Activated CD4-positive, alpha-beta T cell treated with anti-CD3 and anti-CD28 coated beads for 48 hours (primary cell): ENCODE measurements at places on chromosomes 3 and 15.

GRCh38 chr3:165669967-165670366 is 167.3 kb downstream of the BCHE start:
- DNase-seq = no peak

DNA sequence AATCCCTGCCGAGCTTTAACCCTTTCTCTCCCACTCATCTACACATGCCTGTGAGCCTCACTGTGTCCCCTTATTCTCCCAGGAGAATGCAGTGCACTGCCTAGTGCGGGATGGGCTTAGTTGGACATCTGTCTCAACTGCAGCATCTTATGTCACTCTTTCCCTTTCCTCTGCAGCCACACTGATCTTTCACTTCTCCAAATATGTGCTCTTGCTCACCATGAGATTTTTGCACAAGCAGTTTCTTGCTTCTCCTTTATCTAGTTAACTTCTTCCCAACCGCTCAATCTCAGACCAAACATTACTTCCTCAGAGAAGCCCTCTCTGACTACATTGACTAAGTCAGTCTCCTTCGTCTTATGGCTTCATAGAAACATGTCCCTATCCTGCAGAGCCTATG is 292.3 kb downstream of the KBTBD8 start:
- no peak for DNase-seq

DNA sequence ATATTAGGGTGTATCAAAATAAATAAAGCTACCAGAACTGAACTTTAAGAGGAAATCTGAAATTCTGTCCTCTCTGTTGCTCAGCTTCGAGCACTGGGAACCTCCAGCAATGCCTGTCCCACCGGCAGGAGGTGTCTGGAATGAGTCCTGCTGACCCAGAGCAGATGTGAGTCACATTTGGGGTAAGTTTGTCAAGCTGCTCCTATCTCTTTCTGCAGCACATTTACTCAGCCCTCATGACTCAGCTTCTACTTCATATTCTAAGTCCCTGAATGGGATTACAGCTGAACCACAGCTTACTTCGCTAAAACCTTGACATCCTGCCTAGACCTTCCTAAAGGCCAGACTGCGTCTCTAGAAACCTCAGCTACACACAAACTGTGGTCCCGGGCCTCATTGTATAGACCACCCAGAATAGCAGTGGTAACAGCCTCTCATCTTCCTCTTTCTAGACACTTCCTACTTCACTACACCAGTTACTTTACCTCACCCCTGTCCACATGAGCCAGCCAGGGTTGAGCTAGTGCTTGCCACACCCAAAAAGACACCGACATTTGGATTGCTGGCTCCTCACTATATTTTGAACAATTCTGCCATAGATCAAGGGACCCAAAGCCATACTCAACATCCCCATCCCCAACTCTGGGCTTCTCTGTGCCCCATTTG is 109.6 kb upstream of the TMCO5A start:
- DNase-seq = no peak

GRCh38 chr15:101445562-101446517 is 43.7 kb downstream of the PCSK6 start:
- DNase-seq = no peak

DNA sequence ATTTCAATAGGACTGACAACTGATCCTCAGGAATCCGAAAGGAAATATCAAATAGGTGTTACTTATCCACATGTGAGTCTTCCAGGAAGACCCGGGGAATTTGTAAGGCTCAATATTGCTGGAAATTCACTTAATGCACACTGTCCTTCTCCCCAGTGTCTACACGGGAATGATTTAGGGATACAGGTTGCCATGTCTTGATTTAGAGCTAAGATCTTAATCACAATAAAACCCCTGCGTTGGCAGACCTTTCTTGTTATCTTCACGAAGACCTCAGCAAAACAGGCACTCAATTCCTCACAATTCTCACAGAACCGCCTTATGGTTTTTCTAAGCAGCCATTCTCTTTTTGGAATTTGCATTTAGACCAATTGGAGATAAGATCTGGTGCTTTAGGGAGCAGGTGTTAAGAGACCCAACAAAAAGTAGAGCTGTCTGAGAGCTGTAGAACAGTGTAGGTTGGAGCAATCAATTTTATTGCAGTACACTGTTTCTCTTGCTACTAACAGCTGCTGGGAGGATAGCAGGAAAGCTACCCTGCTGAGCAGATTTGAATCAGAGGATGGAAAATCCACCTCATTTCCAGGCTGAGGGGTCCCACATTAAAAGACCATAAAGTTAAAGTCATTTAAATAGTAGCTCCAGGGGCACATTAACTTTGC is 925.7 kb downstream of the EPHA3 start:
- no peak for DNase-seq

DNA sequence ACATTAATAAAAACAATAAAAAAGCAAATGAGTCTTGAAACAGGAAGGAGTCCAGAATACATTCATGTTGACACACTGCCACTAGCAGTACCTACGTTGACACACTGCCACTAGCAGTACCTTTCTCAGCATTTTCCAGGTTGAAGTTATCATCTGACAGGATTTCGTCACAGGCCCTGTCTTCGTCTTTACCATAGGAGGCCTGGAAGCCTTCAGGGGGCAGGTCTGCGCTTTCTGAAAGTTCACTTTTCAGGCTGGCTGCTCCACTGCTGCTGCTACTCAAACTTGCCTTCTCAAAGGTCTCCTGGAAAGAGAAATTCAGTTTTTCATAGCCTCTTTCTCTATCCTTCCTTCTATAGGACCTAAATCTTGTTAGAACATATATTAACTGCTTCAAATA is 194.7 kb downstream of the NEK10 start:
- no peak for DNase-seq

GRCh38 chr15:83898361-83898760 is 244.4 kb downstream of the ADAMTSL3 start:
- no peak for DNase-seq

DNA sequence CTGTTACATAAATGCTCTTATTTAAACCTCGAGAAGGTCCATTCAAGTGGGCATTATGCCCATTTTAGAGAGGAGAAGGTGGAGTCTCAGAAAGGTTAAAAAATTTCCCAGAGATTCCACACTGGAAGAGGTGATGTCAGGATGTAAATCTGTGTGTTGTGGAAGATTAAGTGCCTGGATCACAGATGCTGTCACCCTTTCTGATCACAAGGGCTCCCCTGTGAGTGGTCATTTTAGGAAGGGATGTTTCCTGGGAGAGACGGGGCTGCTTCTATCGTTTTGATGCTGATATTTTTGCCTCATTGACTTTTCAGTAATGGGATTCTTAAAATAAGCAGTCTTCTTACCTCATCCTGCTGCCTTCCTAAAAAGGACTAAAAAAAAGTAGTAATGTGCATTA is 132.5 kb downstream of the CLSTN2 start:
- no peak for DNase-seq

DNA sequence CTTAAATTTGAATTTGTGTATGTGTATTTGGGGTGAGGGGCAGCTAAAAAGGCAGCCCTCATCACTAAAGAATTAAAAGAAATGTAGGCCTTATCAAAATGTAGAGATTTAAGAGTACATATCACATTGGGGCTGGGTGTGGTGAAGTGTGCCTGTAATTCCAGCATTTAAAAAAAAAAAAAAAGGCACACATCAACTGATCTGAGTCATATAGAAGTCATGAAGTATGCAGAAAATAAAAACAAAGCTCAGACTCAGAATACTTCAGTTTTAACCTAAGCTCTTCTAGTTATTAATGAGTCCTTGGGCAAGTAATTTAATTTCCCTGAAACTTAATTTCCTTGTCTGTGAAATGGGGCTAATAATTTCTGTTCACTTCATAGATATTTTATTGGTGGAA is 31.6 kb downstream of the SLC24A1 start:
- DNase-seq = no peak

DNA sequence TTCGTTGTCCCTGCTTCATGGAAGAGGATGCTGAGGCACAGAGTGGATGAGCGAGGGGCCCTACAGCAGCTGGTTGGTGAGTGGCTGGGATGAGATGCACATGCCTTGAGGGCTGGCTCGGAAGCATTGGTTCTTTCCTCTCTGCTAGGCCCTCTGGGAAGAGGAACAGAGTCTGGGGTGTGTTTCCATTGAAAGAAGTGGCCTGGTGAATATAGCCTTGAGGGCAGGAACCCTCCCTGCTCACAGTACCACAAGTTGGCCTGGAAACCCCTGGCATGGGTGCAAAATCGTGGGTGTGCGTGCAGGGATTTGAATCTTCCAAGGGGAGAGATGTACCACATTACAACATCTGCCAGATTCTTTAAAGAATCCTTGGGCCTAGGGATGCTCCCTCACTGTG is 37.6 kb upstream of the ANKRD34C start:
- DNase-seq = no peak

DNA sequence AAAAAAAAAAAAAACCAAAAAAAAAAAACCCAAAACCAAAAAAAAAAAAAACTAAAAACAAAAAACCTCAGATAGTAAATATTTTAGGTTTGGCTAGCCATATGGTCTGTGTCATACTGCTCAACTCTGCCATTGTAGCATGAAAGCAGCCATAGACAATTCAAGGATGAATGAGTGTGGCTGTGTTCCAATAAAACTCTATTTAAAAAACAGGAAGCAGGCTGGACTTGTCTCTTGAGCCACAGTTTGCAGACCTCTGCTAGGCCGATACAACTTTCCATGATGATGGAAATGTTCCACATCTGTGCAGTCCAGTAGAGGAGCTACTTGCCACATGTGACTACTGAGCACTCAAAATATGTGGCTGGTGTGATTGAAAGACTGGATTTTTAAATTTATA is 11.1 kb downstream of the EFCAB12 start:
- no peak for DNase-seq
